T-cell (primary cell): ENCODE measurements at places on chromosomes 7 and 10.

DNA sequence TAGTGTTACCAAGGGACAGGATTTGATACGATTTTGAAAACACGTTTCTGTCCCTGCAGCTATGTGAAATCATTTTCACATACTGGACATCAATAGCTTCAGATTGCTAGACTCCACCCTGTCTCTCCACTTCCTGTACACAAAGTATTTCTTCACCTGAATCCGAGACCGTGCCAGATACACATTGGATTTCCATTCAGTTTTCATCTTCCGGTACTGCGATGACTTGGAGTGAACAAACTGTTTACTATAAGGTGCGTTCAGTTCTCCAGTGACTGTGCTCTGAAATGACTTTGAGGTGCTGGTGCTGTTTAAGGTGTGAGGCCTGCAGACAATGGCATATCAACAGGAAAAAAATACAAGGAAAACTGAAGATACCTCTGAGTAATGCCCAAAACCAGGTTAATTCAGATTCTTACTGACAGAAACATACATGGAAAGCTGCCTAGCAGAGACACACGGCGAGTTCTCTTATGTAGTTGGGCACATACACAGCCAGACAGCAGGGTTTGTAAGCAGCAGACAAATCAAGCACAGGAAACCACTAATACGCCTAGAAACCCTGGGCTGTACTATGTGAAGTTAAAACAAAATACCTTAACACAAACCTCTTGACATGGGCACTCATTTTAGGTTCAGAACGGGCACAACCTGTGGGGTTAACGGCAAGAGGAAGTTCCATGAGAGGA lies 119.2 kb downstream of the GALNT11 start:
- no peak for DNase-seq

DNA sequence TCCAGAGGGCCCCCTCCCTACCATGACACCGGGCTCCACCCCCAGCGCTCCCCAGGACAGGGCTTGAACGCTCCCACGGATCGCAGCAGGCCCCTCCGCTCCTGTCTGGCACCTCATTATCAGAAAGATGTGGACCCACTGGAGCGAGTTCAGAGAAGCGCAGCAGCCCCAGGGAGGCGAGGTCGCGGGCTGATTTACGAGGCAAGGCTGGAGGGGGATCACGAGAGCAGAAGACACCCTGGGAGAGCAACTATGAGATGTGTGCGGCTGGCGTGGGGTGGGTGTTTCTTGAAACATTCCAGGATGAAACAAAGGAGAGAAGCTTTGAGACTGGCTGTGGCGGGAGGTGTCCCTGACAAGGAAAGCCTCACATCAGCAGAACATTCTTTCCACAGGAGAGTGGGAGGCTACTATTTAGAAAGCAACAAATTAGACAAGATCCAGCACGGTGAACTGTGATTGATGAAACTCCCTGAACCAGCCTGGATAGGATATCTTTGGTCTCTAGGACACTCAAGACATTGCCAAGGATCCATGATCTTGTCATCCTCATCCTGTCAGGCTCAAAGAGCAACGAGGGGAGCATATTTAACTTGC lies 66.0 kb downstream of the JCAD start:
- DNase-seq = no peak

DNA sequence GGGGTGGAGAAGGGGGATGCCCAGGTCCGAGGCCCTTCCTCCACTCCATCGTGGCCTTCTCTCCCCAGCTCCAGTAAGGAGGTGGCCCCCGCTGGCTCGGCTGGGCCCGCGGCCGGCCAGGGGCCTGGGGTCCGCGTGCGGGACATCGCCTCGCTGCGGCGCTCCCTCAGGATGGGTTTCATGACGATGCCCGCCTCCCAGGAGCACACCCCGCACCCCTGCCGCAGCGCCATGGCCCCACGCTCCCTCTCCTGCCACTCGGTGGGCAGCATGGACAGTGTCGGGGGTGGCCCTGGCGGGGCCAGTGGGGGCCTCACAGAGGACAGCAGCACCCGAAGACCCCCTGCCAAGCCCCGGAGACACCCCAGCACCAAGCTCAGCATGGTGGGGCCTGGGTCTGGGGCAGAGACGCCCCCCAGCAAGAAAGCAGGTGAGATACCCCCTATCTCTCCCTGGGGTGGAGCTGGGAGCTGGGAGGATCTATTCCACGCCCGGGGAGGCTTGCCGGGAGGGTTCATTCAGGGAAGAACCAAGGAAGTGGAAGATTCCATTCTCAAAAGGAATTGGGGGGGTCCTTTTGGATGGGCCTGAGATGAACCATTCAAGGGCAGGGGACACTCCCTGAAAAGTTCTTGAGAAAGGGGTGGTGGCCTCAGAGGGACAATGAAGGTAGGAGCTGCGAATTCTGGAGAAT lies 3.2 kb downstream of the NYAP1 start:
- no peak for DNase-seq

DNA sequence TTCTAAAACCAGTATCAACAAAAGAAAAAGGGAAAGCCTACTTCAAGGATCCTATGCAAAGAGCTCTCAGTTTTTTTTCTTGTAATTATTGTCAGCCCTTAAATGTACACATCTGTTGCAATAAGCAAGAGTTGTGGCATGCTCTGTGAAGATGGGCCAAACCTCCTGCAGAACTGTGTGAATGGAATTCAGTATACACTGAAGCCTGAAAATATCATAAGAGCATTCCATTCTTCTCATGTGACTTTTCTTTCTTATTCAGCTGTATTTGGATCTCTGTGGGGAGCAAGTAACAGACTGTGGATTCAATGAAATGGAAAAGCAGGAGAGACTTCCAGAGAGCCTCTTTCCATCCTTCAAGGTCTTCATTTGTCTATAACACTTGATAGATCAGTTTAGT lies 130.7 kb downstream of the SAMD9 start:
- no peak for DNase-seq

- no peak for DNase-seq
Observed at GRCh38 chr10:118592675-118593330, 2.6 kb downstream of the PRLHR start.

DNA sequence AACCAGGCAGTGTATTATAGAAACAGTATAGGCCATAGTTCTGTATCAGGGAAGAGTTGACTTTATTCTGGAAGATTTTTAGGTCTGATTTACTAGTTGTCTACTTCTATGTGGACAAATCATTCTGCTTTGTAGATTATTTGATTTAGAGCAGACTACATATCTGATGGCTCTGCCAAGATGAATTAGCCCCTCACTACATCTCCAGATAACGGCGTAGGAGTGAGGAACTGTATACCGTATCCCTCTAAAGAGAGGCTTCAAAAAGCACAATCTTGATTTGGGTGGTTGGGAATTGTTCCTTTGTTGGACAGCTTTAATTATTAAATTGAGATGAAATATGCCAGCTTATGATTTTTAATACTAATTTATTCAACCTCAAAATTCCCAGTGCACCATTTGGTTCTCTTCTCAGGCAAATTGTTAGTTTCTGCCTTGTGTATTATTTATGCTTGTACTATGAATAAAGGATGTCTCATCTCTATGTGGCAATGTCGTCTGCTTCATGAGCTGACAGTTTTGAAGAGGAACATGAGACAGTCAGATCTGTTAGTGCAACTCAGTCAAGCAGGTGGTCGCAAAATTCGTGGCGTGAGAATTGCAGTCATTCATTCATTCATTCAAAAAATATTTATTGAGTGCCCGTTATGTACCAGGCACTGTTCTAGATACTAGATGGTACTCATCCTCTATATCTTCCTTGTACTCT lies 422.8 kb downstream of the EXOC4 start:
- no peak for DNase-seq

DNA sequence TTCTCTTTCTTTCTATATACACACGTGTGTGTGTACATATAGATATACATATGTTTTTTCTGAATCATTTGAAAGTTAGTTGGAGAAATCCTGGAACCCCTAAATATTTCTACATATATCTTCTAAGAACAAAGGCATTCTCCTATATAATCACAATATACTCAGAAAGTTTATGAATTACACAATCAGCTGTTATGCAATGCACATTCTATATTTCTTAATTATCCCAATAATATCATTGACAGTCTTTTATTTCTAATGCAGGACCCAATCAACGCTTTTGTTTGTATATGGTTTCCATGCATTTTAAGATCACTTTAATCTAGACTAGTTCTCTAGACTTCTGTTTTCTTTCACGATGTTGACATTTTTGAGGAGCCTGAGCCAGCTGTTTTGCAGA lies 27.7 kb upstream of the ZNF746 start:
- no peak for DNase-seq

DNA sequence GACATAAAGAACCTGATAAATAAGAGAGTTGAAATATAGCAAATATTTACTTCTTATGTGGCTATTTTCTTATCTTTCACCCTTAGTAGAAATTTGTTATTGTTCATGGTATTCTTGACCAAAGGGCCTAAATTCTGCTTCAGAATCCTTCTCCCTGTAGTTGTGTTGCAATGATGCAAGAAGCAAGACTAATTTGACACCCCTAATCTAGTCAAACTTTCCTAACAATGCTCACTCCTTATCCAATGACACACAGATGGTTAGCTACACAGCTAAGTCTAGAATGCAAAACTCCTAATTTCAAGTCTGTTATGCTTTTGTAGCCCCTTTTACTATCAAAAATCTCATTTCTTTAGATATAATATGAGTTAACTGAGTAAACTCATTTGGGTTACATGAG lies 56.1 kb downstream of the TWIST1 start:
- DNase-seq = no peak
